ENCODE measurements at places on chromosomes 3 and 15.

DNA sequence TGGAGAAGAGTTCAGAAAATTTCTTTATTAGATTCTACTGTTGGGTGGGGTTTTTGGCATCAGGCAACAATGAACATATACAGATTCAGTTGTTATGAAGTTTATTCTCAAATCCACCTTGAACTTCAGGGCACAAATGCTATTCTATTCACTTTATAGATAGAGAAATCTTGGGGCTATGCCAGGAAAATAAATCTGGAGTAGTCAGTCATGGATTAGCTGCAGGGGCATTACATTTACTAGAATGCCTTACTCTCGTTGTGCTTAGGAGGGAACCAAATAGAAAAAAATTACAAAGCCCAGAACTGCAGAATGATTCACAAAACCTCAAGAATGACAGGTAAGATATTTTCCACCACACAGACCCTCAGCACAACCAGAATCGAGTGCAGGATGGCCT is 216.7 kb downstream of the CDIN1 start:
- DNase-seq, result no peak

DNA sequence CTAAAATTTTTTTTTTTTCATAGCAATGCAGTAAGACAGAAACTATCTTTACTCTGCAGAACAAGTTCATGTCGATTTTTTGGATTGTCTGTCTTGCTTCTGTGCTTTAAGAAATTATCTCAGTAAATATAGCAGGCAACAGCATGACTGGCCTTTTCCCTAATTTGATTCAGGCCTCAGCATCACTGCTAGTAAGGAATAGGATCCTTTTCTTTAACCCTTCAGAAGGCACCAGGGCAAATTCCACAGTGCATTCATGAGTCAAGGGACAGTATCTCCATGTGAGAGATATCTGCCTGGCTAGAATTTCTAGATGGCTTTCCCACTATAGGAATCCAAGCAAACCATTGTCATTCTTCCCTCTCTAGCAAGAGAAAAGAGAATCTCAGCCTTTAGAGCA is 71.4 kb downstream of the TIPARP start:
- no peak for DNase-seq

GRCh38 chr15:48869966-48870365 is 8.0 kb upstream of the EID1 start:
- DNase-seq, result no peak

DNA sequence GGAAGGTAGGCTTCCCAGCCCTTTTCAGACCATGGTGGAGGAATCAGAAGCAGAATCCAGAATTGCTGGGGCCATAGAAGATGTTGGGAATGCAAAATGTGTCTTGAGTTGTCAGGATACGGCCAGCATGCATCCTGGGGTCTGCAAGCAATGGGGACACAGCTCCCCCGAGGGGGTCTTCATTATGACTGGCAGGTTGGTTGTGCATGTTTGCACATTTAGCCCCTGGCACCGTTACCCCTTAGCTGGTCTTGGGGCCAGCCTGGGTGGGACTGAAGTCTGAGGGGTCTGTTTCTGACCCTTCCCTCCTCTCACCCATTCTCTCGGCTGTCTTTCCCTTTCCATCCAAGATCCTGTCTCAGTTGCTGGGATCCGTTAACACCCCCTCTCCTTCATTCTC is 50.7 kb downstream of the STARD5 start:
- DNase-seq, result no peak

DNA sequence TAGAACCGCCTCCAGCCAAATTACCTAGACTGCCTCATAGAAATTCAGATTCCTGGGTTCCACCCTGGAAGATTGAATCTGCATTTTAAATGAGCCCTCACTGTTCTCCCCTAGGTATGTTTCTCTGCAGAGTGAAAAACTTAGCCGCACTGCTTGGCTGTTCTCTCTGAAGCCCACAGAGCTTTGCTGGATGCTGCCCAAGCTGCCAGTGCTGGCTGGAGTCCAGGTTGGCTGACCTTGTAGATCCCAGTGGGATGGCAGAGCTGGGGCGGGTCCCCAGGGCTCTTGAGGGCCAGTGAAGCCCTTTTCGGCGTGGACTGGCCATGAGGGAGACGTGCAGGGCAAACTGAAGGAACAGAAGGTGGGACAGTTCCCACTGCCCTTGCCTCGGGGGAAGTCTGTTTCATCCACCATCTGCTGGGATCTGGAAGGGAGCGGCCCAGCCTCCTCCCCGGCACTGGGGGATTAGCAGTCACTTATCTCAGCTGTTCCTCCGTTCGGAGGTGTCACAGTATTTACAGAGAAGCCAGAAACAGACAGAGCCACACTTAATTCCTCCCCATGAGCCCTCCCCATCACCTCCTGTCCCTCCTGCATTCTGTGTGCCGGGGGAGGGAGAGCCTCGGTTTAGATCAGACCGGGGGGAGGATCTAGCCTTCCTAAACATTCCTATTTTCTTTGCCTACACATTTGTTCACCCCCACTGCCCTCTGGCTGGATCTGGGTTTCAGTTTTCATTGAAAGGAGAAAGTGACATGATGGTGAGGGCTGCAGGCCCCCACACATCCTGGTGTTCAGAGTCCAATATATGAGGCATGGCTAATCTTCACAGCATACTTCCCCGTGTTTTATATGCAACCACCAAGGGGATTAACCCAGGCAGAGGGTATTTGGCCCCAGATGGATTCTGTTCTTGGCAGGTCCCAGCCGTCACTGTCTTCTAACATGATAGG is 4.1 kb upstream of the ACTC1 start:
- DNase-seq, result no peak

DNA sequence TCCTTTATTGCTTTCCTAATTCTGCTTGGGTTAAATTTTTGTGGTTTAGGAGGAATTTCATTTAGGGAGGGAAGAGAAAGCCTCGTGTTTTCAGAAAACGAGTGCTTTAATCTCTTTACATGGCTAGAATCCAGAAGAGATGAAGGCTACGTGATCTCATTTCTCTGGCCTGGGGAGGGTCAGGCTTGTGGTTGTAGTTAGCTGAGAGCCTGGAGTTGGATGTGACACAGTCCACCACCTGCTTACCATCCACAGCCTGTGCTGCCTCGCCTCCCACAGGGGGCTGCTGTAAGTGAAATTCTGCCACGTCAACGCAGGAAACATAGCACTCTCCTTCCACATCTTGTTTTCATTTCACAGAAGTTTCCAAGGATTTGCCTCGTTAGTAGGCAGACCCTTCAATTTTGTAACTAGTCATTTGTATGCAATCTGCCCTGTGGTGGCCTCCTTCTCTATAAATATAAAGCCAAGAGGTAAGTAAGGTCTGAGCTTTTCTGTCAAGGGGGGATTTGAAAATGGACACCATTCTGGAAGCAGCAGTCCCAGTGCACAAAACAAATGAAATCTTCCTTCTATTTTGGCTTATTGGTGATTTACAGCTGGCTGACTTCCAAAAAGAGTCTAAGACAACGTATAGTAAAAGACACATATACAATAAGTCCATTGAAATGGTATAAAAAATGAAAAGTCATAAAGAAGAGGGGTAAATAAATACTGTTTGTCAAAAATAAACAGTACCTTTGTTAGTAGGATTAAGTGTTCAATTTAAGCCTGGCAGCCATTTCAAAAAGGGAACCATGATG is 3.4 kb downstream of the GXYLT2 start:
- no peak for DNase-seq
